ENCODE measurements at places on chromosomes 5 and 9. TPM values are rescaled to one million over a fixed set of nuclear protein-coding genes. Genes with fewer than 3 reads are reported as not detected.
A peak's percentile ranks its signal among the peaks of the same experiment; 100 is the strongest.

GRCh38 chr9:105416840-105417239 lies 31.0 kb upstream of the FSD1L start:
- H3K4me1 ChIP-seq: peaks cover 3% of the 10 kb centered on the region
- DNase-seq: no peak
- H3K27ac ChIP-seq: no peak overlapping the region
- H3K4me3 ChIP-seq: no peak overlapping the region
- no peaks in the 10 kb centered on the region for H3K27me3 ChIP-seq

GRCh38 chr9:35910613-35911359 lies 1.5 kb downstream of the SPAAR start:
- peak overlapping the region; percentile 98 for H3K27ac ChIP-seq
- peaks cover 87% of the 10 kb centered on the region for H3K4me1 ChIP-seq
- peak overlapping the region; percentile 67 for H3K4me3 ChIP-seq
- H3K27me3 ChIP-seq: no peaks in the 10 kb centered on the region
- H3K36me3 ChIP-seq: no peaks in the 10 kb centered on the region

- H3K4me3 ChIP-seq: no peak overlapping the region
- no peaks in the 10 kb centered on the region for H3K36me3 ChIP-seq
- no peaks in the 10 kb centered on the region for H3K4me1 ChIP-seq
- H3K27me3 ChIP-seq: peaks cover 6% of the 10 kb centered on the region
- DNase-seq: no peak
Observed at GRCh38 chr9:119838210-119838609, 469.0 kb upstream of the BRINP1 start.

Gene SPATA6L
- 0.96 TPM for total RNA-seq

DNA sequence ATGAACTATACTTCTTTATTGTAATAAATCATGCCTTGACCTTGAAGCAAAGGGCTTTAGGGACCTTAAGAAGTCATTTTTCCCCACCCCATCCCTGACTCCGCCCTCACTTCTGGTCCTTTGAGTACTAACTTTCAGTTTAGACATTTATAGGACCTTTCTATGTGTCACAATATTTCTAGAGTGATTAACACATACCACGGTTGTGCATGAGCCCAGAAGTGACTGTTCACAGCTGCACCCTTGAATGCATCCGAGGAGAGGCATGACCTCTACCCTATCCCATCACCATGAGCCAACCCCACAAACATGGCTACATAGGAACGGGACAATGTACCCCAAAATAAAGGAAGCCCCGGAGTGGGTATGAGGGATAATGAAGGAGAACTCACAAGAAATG lies 160.3 kb downstream of the HSD17B3 start:
- no peak overlapping the region for H3K4me3 ChIP-seq
- no peak overlapping the region for H3K27ac ChIP-seq
- no peak for DNase-seq

Gene ZNF79
- total RNA-seq: 6.2 TPM

DNA sequence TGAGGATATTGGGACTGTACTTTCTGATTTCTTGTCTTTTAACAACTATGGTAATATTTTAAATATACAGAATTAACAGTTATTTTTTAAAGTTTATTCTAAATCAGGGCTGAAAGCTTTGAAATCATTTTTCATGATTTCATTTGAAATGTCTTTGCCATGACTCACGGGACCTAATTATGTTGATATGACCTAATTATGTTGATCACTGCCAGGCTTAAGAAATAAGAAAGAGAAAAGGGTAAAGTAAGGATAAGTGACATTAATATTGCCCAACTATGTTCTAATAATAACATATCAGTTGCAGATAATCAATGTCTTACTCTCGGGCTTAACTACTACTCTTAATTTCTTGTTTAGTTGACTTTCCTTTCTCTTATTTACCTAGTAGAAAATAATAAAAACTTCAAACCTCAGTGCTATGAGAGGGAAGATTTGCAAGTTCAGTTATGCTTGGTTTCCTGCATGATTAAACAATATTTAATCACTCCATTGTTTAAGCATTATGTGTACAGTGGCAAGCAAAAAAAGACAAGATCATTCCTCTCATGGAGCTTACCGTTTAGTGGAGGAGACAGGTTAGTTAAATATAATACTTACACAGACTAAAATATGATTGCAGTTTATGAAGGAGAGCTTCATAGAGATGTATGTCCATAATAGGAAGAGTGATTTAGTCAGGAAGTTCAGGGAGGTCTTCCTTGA lies 67.0 kb upstream of the EIF4EBP3 start:
- no peak for DNase-seq
- H3K36me3 ChIP-seq: peaks cover 39% of the 10 kb centered on the region
- no peak overlapping the region for H3K27ac ChIP-seq
- H3K27me3 ChIP-seq: no peaks in the 10 kb centered on the region

- no peaks in the 10 kb centered on the region for H3K27me3 ChIP-seq
- DNase-seq: no peak
- H3K4me1 ChIP-seq: no peaks in the 10 kb centered on the region
- no peak overlapping the region for H3K4me3 ChIP-seq
Observed at GRCh38 chr5:134088291-134088690, 26.2 kb upstream of the TCF7 start.

DNA sequence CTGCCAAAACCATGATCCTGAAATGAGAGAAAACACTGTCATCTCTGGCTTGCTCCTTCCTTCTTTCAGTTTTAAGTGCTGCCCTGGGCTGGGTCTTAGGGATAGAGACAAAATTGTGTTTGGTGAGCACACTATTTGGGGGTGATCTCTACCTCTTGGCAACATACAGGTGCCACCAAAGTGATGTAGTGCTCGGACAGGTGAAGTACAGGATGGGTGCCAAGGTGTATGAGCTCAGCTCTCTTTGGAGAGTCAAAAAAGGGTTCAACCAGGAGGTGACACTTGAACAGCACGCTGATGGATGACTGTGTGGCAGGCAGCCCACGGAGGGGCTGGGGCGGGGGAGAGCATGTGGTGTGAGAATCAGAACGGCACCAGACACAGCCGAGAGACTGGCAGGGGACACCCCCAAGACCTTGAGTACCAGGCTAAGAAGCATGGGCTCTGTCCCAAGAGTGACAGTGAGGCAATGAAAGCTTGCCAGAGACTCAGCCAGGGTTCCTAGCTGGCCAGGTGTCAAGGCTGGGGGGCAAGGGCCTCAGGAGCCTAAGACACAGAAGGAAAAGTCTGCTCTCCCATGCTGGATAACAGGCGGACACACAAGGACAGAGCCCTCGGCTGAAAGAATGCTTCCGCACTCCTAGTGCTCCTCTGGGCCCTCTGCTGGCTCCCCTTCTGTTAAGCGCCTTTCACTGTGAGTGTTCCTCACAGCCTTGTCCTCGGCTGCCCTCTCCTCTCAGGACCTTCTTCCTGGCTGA lies 2.5 kb downstream of the NHP2 start:
- H3K27ac ChIP-seq: peak overlapping the region; percentile 24
- H3K27me3 ChIP-seq: no peaks in the 10 kb centered on the region
- H3K4me3 ChIP-seq: no peak overlapping the region
- DNase-seq: no peak
- H3K36me3 ChIP-seq: peaks cover 51% of the 10 kb centered on the region

Gene HSD17B4
- total RNA-seq: 236 TPM

Gene EPB41L4B
- total RNA-seq: 13.9 TPM

- no peak for DNase-seq
- no peak overlapping the region for H3K27ac ChIP-seq
- peaks cover 8% of the 10 kb centered on the region for H3K4me1 ChIP-seq
- no peaks in the 10 kb centered on the region for H3K27me3 ChIP-seq
Observed at GRCh38 chr5:61254969-61255555, 77.0 kb upstream of the ZSWIM6 start.

GRCh38 chr9:78986446-78986845 lies 585.3 kb upstream of the TLE4 start:
- no peaks in the 10 kb centered on the region for H3K27me3 ChIP-seq
- H3K4me1 ChIP-seq: no peaks in the 10 kb centered on the region
- H3K27ac ChIP-seq: no peak overlapping the region
- no peak for DNase-seq
- H3K36me3 ChIP-seq: no peaks in the 10 kb centered on the region
- no peak overlapping the region for H3K4me3 ChIP-seq

Gene KCTD16
- total RNA-seq: 0.08 TPM

GRCh38 chr9:1083325-1083913 lies 33.3 kb downstream of the DMRT2 start:
- peak; percentile 21 for DNase-seq
- H3K27ac ChIP-seq: no peak overlapping the region
- no peaks in the 10 kb centered on the region for H3K36me3 ChIP-seq

Gene OTP
- total RNA-seq: not detected

DNA sequence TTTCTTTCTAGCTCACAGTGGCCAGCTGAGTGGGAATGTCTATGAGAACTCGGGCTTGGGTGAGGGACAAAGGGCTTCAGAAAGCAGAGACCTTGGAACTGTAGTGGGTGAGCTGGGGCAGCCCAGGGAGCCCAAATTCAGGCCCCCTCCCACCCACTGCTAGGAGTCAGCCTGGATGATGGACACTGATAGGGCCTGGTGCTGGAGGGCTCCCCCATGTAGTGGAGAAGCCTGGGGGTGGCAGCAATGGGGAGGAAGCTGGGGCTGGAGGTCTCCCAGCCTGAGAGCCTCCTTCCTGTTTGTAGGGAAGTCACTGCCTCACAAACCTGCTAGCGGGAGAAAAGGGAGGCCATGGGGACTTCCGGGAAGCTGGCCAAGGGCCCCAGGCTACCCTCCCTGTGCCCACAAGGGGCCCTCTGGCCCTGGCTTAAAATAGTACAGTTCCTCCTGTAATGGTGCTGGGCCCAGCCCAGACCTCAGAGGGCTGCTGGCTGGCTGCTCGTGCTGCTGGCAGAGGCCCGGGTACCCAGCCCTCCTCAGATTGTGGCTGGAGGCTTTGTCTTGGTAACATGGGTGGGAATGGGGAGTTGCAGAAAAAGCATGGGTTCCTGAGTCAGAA lies 6.3 kb upstream of the NR5A1 start:
- no peak overlapping the region for H3K4me3 ChIP-seq
- H3K27ac ChIP-seq: no peak overlapping the region
- peaks cover 16% of the 10 kb centered on the region for H3K4me1 ChIP-seq
- H3K27me3 ChIP-seq: peaks cover 10% of the 10 kb centered on the region
- H3K36me3 ChIP-seq: no peaks in the 10 kb centered on the region

GRCh38 chr9:93253633-93254032 lies 69.7 kb downstream of the WNK2 start:
- no peaks in the 10 kb centered on the region for H3K27me3 ChIP-seq
- no peak overlapping the region for H3K4me3 ChIP-seq
- no peak for DNase-seq
- no peak overlapping the region for H3K27ac ChIP-seq
- peaks cover 9% of the 10 kb centered on the region for H3K36me3 ChIP-seq

DNA sequence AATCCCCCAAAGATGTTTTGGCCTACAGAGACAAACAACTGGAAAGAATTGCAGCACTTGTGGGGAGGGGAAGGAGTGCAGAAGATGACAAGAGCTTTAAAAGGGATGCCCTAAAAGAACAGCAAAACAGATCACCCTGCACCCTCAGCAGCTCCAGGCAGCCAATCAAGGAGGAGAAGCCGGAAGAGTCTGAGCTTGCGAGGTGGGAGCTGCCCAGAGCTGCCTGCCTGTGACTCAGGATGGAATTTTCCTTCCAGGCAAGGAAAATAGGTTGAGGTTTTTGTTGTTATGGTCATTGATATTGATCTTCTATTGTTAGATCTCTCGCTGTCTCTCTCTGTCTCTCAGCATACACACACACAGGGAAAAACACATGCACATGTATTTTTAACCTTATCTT lies 70.3 kb upstream of the MAP1B start:
- H3K27ac ChIP-seq: no peak overlapping the region
- no peaks in the 10 kb centered on the region for H3K4me1 ChIP-seq
- H3K4me3 ChIP-seq: no peak overlapping the region
- peaks cover 6% of the 10 kb centered on the region for H3K27me3 ChIP-seq

Gene PCDHGA2
- total RNA-seq: 7.8 TPM

Data from left ventricle myocardium inferior (tissue), 1 donor.